ENCODE measurements at places on chromosomes 7 and 10. TPM values are rescaled to one million over a fixed set of nuclear protein-coding genes. Genes with fewer than 3 reads are reported as not detected.

GRCh38 chr7:90752051-90752450, 155.9 kb downstream of the CDK14 start:
- DNase-seq = no peak

GRCh38 chr7:95367606-95368005, 28.6 kb downstream of the PON3 start:
- DNase-seq = no peak

DNA sequence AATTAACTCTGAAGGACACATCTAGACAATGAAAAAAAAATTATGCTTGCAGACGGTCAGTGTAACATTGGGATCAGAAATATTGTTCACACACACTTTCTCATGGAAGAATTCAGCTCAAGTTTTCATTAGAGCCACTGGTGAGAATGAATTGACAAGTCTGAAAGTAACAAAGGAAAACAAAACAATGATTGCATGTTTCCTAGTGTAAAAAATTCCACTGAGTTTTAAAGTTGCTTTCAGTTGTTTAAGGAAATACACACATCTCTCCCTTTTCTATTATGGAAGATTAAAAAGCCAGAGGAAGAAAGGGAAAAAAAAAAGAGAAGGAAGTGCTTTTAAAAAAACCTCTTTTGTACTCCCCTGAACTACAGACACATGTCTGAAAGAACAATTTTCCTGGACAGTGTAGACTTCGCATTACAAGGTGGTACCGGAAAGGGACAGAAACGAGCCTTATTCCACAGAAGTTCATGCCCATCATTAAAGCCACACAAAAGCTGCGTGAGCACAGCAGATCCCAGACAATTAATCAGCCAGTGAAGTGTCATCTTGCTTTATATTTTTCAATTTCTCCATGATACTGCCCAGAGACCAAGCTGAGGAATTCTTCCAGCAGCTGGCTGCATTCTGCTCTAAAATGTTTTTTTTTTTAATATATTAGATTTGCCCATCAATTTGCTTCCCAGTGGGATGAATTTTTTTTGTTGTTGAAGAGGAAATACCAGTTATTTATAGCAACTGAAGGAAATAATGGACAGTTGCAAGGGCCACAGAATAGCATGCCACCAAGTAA, 294.8 kb downstream of the DOCK4 start:
- no peak for DNase-seq

- DNase-seq = no peak
Observed at GRCh38 chr7:43905956-43906330, 453 bp downstream of the URGCP start.

DNA sequence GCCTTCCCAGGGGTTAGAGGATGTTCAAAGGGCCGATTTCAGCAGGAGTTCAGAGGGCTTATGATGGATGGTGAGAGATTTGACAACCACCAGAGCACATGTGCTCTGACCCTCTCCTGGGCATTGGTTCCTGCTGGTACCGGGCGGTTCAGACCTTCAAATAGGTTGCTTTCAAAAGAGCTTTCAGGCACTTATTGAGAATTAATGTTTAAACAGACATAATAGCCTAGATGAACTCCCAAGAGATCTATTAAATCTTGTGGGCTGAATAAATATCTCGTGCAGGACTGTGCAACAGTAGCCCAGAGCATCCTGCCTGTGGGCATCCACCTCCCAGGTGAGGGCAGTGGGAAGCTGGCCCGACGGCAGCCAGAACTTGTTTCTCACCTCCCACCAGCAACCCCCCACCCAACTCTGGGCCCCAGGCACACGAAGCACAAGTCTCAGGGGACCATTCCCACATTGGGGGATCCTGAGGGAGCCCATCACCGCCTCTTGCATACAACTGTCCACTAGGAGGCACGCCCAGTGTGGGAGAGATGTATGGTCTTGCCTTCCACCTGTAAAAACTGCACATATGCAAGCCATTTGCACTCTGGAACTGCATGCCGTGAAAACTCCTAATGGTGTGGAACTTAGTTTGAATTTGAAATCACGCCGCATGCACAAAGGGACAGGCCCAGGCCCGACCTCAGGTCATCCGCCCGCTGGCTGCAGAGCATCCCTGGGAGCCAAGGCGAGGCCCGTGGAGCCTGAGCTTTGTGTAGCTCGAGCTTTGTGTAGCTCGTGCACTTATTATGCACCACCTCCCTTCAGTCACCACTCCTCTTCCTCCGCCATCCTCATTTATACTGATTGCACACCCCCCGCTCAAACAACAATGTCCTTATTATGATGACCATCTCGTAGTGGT, 147.8 kb downstream of the ADCY1 start:
- DNase-seq = no peak

GRCh38 chr7:47890606-47891005, 57.7 kb downstream of the PKD1L1 start:
- no peak for DNase-seq

Gene ZNF518A
- 9.9 TPM for total RNA-seq

Gene PDZD7
- not detected for total RNA-seq

Gene CAV2
- 80.1 TPM for total RNA-seq

Gene COL26A1
- total RNA-seq = not detected
